ENCODE measurements at places on chromosomes 4 and X.

GRCh38 chr4:174522183-174523024 is at the start of gene HPGD:
Gene HPGD, minus strand, starts transcription at chr4:174522488. Its CDS starts 37 bp downstream, at chr4:174522451.
- DNase-seq: peak; percentile 71

DNA sequence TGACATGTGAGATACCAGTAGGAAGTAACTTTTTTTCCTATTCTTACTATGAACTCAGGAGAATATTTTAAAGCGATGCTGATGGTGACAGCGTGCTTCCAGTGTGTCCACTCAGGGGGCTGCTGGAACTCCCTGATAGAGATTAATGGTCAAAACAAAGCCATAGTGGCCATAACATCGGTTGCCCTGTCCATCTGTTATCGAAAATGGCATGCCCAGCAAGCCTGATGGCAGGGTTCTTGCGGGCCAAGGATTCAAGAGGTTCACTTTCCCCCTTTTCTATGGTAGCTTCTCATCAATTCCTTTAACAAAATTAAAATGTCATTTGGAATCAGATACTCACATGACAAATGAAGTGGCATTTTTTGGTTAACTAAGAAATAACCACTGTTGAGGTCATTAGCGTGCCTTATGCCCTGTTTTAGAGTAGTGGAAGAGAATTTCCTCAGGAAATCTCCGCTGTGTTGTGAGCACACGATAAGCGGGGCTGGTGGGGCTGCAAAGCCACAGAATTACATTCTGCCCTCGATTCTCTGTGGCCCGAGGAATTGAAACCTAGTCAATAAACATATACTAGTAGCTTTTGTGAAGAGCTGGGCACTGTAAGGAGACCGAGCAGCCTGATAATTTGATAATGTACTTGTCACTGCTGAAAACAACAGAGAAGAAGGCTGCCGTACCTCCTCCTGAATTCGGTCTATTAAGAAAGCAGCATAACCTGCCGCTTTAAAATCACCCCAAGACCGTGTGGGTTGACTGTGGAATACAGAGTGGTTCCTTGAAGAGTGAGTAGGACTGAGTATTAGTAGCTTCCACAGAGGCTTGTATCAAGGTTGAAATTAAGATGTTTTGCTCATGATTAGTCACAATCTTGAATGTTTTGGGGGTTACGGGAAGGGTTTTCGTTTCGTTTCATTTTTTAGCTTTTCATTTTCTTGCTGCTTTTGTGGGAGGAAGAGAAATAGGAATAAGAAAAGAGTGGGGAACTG is 46.7 kb downstream of the PTCHD1 start:
- DNase-seq: no peak

GRCh38 chr4:88526221-88526815 is 2.7 kb upstream of the PYURF start:
- DNase-seq: peak; percentile 31

GRCh38 chr4:2939383-2940243 is 23.6 kb downstream of the NOP14 start:
- no peak for DNase-seq

DNA sequence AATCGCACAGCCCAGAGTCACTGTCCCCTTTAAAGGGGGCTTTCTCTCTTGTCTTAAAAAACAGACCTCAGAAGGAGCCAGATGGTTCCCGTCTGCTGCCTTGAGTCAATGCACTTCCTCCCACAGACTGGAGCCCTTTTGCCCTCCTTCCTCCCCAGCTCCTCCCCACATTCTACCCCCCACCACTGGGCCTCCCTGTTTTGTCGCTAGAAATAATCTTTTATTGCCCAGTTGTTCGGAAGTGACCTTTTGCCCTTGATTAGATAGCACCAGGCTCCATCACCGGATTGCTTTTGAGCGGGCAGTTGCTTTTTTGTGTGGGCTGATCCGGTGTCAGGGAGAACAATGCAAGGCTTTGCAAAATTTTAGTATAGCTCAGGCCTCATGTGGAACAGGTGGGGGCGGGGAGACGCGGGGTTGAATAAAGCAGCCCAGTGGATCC is 47.7 kb downstream of the SPRY1 start:
- DNase-seq: peak; percentile 52

DNA sequence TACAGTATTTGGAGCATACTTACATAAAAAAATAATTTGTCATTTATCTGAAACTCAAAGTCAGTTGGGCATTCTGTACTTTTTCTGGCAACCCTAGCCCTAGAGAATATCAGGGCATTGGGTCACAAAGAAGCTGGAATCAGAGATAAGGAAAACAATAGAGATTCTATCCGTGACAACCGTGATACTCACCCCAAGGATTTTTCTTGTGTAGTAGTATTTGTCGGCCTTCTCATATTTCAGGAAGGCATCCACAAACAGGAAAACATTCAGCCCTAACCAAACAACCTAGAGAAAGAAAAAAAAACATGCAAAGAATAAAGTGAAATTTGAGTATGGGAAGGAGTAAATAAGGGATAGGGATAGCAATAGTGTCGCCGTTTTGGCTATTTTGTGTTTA is 3.6 kb downstream of the NOX1 start:
- DNase-seq: no peak

DNA sequence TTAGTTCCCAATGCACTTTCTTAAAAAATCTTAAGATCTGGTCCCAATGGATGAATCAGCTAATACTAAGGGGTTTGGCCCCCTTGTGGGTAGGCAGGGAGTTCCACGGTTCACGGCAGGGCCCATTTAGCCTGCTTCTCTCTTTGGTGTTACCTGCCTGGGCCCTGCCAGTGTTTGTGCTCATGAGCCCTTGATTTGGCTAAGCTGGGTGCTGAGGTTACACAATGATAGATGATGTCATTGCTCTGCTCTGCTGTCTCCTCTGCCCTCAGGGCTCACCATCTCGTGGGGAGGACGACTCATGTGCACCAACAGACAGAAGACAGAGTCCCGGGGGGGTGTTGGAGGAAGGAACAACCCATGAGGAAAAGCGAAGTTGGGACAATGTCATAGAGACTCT is 24.4 kb downstream of the RTL5 start:
- no peak for DNase-seq

DNA sequence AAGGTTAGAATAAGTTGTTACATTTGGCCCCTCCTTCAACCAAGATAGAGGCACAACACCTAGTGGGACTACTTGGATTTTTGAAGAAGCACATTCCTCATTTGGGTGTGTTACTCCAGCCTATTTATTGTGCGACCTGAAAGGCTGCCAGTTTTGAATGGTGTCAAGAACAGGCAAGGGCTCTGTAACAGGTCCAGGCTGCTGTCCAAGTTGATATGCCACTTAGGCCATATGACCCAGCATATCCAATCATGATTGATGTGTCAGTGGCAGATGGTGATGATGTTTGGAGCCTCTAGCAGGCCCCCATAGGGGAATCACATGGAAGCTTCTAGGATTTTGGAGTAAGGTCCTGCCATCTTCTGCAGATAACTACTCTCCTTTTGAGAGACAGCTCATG is 35.5 kb upstream of the UGT2B4 start:
- DNase-seq: no peak

DNA sequence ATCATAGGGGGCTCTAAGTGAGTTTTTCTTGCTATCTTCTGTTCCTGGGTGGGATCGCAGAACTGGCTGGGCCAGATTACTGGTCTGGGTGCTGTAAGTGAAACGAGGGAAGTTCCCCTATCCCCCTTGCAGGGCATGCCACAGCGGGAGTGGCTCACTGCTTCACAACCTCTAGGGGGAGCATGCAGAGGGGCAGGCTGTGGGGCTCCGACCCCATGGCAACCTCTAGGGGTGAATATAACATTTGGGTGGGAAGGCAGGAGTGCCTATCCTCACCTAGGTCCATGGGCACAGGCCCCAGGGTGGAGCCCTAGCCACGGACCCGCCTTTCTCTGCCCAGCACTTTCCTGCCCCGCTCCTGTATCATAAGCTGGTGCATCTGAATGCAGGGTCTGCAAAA is 1.7 kb upstream of the RRAGB start:
- no peak for DNase-seq

GRCh38 chr4:89336818-89337420 is 29.3 kb upstream of the GPRIN3 start:
- no peak for DNase-seq

GRCh38 chr4:71009086-71009485 is 15.6 kb downstream of the DCK start:
- no peak for DNase-seq

- DNase-seq: no peak
Observed at GRCh38 chrX:68648960-68649359, 1.5 kb downstream of the STARD8 start.

- DNase-seq: peak; percentile 35
Observed at GRCh38 chrX:24153178-24153795, 3.8 kb downstream of the ZFX start.

DNA sequence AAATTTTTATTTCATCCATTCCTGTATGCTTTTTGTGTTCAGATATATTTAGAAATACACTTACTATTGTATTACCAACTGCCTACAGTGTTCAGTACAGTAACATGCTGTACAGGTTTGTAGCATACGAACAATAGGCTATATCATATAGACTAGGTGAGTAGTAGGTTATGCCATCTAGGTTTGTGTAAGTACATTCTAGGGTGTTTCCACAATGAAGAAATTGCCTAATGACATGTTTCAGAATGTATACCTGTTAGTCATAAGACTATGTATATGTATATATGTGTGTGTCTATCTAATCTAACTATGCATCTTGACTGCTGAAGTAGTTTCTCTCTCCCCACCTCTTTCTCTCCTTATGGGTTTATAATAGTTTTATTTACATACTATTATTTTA is 51.5 kb upstream of the BTC start:
- no peak for DNase-seq

Measured in activated CD4-positive, alpha-beta T cell treated with anti-CD3 and anti-CD28 coated beads, Interleukin-2, Interleukin-6, amounts not matched to agents 100 ng/mL and 50 ng/mL, durations not matched to agents 16 hours and 8 hours (primary cell).